Stimulated activated CD4-positive, alpha-beta T cell treated with anti-CD3 and anti-CD28 coated beads, Interleukin-1b, Interleukin-23, amount 100 ng/mL, for 1 hour (primary cell): ENCODE measurements at places on chromosomes 4 and X.

GRCh38 chr4:10655968-10656367 is 28.6 kb downstream of the CLNK start:
- no peak for DNase-seq

GRCh38 chr4:180394312-180394711 is 1848.9 kb upstream of the TENM3 start:
- DNase-seq, result no peak

DNA sequence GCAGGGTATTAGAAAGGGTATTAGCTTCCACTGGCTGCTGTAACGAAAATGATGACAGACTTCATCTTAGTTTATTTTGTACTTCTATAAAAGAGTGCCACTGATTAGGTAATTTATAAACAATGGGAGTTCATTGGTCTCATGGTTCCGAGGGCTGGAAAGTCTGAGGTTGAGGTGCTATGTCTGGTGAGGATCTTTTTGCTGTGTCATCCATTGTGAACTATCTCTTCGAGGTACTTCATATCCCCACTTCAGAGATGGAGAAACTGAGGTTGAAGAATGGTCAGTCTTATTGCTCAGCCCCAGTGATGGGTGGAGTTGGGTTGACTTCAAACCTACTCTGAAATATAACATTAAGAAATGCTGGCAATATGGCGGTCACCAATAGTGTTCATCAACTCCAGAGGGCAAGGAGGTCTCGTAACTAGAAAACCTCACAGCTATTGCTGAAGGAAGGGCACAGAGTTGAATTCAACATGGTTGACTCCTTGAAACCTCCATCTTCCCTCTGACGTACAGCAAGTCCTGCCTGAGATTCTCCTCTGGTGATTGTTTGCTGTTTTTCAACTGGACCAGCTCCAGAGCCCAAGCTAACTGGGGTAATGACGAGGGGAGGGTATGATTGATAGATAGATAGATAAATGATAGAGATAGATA is 53.6 kb upstream of the SHOX start:
- no peak for DNase-seq

DNA sequence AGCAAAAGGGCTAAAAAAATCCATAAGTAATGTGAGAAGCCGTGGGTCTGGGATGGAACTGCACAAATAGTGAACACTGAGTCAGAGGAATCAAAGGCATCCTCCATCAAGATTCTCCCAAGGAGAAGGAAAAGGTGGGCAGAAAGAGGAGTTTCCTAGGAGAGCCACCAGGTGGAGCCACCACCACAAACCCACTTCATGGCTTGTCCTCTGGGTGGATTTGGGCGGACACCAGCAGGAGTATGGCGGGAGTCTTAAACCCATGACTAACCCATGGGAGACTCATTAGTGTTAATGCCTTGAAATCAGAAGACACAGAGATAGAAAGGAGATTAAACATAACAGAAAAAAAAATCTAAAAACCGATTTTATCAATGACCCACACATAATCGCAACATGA is 147.7 kb downstream of the SH3KBP1 start:
- no peak for DNase-seq

DNA sequence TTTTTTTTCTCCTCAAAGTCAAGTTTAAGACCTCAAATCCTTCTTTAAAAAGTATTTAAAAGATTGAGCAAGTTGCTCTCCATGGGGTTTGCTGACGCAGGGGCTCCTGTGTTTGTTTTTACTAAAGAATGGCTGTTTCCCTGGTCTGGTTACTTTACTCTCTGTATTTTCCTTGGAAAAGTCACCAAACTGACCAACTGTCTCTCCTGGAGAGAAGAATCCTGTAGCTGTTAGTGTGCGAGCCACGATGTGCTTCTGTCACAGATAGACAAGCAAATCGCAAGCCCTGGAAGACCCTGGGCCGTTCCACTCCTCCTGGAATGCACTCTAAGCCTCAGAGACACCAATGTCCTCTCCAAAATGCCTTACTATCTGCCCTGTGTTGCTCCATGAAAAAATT is 212.1 kb downstream of the CHIC2 start:
- no peak for DNase-seq

- no peak for DNase-seq
These were observed 398.5 kb downstream of the GPM6A start for GRCh38 chr4:175413561-175413960.

DNA sequence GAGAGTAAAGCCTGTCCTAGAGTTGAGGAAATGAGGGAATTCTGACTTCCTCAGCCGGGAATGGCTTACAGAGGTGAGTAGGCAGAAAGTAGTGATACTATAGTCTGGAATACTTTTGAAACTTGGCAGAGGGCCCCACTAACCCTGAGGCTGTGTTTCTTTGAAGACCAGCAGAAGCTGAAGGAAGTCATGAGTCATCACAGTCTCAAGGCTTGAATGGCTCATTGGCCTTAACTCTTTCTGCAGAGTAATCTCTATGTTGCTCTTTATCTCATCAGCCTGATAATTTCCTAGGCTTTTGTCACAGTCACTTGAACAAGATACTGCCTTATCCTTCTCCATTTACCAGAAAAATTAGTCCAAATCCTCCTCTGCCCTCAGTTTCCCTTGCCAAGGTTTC is 80.8 kb downstream of the ANKRD50 start:
- no peak for DNase-seq

- DNase-seq, result no peak
These were observed 68.7 kb upstream of the PGM2 start for GRCh38 chr4:37757761-37758160.

DNA sequence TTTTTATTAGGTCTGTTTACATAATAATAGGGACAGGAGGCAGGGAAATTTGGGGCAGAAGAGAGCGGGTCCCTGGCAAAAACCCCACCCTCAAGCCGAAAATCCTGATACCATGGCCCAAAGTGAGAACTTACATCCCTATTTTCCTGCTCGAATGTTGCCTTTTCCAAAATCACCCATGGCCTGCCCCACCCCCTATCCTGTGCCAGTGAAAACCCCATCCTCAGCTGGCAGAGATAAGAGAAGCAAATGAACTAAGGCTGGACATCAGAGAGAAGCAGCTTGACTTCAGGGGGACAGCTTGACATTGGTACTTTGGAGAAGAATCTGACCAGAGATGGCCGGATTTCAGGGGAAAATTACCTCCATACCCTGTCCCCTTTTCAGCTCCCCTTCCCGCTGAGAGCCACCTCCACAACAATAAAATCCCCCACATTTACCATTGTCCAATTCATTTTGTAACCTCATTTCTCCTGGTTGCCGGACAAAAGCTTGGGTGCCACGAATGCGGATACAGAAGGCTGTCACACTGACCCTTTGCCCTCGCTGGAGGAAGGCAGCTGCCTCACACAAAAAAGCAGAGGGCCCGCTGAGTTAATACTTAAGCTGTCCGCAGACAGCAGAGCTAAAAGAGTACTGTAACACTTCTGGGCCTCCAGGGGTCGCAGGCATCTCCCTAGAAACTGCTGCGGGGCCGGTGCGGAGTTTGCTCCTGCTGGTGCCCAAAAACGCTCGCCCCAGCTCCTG is 196.2 kb downstream of the SNCA start:
- DNase-seq, result no peak
